ENCODE measurements at places on chromosomes 11 and 22.

DNA sequence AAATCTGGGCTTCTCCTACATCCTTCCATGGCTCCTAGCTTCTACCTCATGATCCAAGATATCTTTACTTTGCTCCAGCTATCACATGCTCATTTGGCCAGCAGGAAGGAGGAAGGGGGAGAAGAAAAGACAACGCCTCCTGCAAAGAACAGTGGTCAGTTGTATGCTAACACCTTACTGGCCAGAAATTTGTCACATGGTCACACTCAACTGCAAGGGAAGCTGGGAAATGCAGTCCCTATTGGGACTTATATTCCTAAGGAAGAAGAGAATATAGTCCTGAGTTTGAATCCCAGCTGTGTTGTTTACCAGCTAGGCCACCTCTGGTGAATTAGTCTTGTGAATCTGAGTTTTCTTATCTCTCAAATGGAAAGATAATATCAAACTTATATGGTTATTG lies 272.0 kb downstream of the BLID start:
- DNase-seq = no peak

- DNase-seq = no peak
These were observed 29.9 kb downstream of the CHRDL2 start for GRCh38 chr11:74701351-74701750.

DNA sequence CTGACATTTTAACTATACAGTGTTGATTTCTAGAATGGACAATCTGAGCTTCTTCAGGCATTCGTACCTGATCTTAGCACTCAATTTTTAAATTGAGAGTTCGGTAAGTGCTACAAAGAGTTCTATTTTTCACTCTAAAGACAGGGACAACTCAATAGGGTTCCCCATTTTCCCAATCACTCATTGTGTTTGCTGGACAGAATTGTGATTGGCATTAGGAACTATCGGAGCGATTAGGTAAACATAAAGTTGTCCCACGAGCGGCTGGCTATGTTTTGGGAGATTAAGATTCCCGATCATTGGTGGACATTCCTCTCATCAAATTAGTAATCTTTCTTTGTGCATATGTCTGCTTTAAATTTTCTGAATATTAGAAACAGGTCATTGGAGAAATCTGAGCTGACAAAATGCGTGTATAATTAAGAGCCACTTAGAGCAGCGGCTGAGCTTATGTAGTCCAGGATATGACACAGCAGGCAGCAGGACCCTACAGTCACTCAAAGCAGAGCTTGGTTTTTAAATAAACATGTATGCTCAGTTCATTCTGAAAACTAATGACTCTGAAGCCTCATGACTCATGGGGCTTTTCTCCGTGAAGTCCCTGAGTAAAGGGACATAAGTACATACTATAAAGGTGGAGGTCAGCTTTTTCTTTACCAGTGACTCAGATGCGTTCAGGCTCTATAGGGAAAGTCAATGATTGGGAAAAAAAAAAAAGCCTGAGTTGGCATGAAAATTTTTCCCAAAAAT lies 109.4 kb downstream of the GRIA4 start:
- no peak for DNase-seq

DNA sequence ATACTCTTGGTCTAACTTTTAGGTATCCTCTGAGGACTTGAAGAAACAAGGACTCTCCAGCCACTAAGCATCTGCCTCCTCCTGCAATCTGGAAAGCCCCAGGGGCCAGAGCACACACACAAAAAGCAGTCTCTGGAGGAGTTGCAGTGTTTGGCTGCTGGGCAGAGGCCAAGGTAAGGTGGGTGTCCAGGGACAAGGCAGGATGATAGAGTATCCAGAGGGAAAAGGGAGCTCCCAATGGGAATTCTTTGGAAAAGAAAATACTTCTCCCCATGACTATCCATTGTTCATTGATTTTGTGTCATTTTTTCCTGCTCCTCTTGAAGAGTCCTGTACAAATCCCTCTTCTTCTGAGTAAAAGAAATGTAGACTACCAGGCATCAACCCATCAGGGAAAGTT lies at the start of gene OR52I2:
Gene OR52I2, plus strand, starts transcription at position 301 of the 400 bp plus-strand sequence.
- no peak for DNase-seq

DNA sequence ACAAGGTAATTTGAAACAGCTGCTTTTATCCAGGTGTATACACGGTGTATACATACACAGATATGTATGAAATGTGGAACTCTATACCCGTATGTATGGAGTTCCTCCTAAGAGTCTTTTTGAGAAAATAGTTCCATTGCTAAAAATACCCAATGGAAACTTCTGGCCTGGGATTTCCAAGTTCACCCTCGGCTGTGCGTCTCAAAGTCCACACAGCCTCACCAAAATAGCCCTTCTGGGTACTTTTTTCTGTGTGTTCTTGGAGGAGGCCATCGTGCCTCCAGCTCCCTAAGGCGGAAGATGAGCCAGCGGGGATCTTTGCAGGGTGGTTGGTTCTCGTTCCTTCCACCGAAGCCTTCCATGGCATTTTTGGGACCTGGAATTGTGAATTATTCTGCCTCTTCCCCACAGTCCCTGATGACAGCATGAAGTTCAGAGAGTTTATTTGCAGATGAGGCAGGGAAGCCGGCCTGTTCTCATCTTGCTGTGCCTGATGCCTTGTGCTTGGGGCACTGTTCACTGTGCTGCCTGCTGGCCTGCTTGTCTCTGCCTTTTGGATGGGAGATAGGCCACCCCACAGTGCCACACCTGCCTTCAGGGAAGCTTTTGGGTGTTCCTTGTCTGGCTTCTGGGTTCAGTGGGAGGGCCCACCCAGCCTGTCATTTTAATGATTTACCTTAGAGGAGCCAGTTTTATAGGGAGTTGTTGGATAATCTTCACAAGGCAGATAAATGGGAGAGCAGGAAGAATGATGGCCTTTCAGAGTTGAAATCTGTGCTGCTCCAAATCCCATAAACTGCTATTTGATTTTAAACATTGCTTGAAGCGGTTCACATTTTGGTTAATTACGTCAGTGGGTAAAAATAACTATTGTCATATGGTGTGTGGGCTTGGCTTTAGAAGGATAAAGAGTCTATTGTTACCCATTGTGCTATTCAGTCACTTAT lies 112.7 kb upstream of the OR4B1 start:
- no peak for DNase-seq

DNA sequence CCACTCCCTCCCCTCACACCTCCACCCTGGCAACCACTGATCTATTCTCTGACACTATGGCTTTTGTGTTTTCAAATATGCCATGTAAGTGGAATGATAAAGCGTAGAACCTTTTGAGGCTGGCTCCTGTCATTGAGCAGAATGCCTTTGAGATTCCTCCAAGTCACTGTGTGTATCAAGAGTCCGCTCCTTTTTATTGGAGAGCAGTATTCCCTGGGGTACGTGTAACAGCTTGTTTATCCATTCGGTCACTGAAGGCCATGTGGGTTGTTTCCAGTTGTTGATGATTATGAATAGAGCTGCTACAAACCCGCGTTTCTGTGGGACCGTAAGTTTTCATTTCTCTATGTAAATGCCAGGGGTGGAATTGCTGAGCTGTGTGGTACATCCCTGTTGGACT lies 10.3 kb downstream of the TP53I11 start:
- no peak for DNase-seq

DNA sequence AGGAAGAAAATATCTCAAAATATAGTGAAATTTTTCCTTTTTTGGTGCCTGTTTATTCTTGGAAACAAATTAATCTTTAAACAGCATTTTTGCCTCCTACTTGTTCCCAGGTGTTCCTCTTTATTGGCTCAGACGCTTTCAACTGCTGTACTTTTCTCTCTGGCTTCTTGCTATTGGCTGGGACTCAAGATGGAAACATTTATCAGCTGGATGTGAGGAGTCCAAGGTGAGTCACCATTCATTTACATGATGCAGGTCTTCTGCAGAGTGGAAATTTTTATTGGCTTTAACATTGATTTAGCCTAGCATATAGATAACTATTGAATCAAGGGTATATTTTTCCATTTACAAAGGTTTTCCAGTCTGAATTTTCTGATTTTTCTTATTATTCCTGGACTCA lies 34.4 kb upstream of the DNAJB13 start:
- DNase-seq = no peak
